ENCODE measurements at places on chromosomes 2 and 18. TPM values are rescaled to one million over a fixed set of nuclear protein-coding genes. Genes with fewer than 3 reads are reported as not detected.

DNA sequence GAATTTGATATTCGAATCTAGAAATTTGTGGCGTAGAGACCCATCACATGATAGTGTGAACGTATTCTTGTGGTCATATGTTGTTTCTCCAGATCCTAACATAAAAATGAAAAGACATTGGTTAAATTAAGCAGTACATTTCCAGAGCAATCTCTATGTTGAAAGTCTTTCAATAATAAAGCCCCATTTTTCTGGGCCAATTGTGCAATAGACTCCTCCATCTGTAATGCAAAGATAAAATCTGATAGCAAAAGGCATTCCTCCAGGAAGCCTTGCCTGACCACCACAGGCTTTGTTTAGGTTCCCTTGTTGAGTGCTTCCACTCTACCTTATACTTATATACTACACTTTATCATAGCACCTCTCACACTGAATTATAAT is 31.3 kb downstream of the APOB start:
- no peak for DNase-seq

- no peak for DNase-seq
These were observed 410.8 kb upstream of the REG3G start for GRCh38 chr2:78614726-78615125.

DNA sequence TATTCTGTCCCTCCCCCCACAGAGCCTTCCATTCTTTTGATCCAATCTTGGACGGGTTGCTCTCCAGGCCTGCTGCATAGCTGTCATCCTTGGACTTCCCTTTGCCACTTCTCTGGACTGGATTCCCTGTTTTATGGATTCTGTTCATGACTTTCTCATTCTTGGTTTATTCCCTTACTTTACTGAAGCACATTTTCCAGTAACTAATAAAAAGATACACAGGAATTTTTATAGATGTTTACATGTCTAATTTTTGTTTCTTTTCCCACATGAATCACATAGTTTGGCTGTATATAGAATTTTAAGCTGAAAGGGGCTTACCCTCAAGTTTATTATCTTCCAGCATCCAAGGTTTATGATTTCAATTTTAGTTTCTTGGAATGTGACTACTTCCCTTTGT is 37.9 kb downstream of the GDF7 start:
- no peak for DNase-seq

Gene CACNB4
- total RNA-seq: 3.5 TPM

DNA sequence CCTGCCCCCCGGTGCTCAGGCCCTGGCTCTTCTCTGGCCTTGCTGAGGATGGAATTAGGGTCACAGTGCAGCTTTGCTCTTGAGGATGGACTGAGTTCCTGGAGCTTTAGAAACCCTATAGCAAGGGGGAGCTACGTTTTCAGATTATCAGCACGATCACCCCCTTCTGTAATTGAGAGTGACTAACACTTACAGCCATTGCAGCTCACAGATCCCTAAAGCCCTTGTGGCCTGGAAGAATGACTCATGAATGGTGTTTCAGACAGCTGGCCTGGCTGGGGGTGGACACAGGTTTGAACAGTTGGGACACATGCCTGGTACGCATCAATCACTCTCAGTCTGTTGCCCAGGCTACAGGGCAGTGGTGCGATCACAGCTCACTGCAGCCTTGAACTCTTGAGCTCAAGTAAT is 79.7 kb upstream of the IGFBP5 start:
- no peak for DNase-seq

DNA sequence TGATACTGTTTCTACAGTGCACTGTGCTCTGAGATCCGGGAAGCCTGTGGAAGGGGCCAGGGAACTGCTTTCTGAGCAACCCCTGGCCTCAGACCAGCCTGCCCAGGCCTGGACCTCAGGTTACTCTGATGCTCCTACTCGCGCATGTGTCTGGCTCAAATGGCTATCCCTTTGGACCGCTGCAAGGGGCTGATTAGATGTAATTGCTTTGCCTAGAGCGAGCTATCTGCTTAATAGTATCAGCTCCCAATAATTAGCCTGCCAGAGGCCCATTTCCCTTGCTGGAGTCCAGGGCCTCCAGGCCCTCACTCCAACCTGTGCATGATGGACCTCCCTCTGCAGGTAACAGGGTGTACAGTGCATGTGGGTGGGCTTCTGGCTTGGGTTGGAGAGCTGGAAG is 7.2 kb upstream of the KCNK3 start:
- DNase-seq: no peak

DNA sequence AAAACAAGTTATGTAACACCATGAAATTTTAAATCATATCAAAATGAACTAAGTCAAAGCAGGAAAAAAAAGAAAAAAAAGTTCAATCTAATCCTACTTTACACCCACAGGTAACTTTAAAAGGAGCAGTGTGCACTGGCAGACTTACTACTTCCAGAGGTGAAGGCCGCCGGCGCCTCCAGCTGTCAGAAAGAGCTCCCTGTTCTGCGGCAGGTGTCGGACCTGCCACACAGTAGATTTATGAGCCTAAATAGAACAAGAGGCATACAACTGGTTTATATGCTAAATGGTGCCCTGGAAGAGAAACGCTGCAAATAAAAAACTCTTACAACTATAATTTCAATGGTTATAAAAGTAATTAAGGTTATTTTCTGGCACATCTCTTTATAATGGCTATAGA is 23.1 kb upstream of the PNO1 start:
- DNase-seq: no peak

DNA sequence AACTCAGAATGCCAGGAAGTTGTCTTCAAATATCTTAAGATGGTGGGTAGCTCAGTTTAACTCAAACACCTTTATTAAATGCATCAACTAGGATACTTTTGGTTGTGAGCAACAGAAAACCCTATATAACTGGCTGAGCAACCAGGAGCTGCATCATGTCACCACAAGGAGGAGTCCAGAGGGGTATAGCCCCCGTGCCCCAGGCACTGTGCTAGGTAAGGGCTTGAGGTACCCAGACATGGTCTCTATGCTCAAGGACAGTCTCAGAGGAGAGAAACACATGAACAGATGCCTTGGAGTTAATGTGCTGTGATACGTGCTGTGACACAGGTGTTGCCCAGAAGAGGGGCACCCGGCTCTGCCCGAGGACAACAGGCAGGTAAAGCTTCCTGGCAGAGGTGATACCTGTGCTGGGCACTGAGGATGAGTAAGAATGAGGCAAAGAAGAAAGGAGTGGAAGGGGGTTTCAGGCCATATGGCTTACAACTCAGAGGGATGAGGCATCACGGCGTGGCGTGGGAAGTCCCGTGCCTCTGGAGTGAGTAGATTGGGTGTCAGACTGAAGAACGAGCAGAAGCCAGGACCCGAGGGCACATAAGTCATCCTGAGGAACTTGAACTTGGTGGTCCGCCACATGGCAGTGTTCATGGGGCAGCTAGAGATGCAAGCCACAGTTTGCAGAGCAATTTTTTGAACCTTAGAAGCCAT is 32.0 kb upstream of the CAB39 start:
- no peak for DNase-seq

Gene UCN
- 1.8 TPM for total RNA-seq

- no peak for DNase-seq
These were observed 12.4 kb upstream of the ADCYAP1 start for GRCh38 chr18:892316-892715.

Gene TRAK2
- 78.1 TPM for total RNA-seq

GRCh38 chr2:149383340-149383739 is 53.0 kb downstream of the LYPD6 start:
- no peak for DNase-seq

- DNase-seq: no peak
These were observed 26.2 kb downstream of the TRAF3IP1 start for GRCh38 chr2:238346544-238346943.

- DNase-seq: no peak
These were observed 5.8 kb upstream of the SRBD1 start for GRCh38 chr2:45616658-45617411.

Gene CFC1
- not detected for total RNA-seq

Gene ASXL3
- total RNA-seq: 1.2 TPM

DNA sequence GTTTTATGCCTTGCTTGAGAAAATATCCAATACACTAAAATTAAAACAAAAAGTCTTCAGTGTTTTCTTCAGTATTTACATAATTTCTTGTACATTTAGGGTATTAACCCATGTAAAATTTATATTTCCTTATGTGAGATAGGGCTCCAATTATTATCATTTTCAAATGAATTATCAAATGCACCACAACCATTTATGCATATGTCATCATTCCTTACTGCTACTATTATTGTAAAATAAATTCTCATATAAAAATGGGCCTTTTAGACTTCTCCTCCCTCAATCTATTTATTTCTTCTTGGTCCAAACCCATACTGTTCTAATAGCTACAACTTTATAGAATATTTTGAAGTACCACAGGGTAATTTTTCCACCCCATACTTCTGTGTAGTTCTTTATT is 175.3 kb upstream of the LYPD1 start:
- DNase-seq: no peak
